Mammary microvascular endothelial cell (primary cell): ENCODE measurements at places on chromosomes 7 and 10. TPM values are rescaled to one million over a fixed set of nuclear protein-coding genes. Genes with fewer than 3 reads are reported as not detected.

Gene EPDR1
- 6.3 TPM in 2 replicates for total RNA-seq

Gene SSC4D
- 0.73 and 0.79 TPM in 2 replicates for total RNA-seq

Gene MYH16
- 0.64 and 0.67 TPM in 2 replicates for total RNA-seq

Gene GPC2
- total RNA-seq = 0.89 and 1.00 TPM in 2 replicates

Gene GLCCI1
- total RNA-seq = 0.40 and 0.54 TPM in 2 replicates

Gene AGBL3
- 2.1 and 2.8 TPM in 2 replicates for total RNA-seq

Gene DLX6
- total RNA-seq = not detected in 2 replicates

Gene SPDYE5
- not detected in 2 replicates for total RNA-seq

Gene RADIL
- 0.47 and 0.69 TPM in 2 replicates for total RNA-seq

Gene CYP2C8
- not detected in 2 replicates for total RNA-seq

Gene ANKRD1
- 749 and 785 TPM in 2 replicates for total RNA-seq

Gene CD36
- total RNA-seq = 6.5 and 9.4 TPM in 2 replicates

Gene PAOX
- total RNA-seq = 3.3 and 4.5 TPM in 2 replicates

Gene PAPOLB
- not detected in 2 replicates for total RNA-seq

Gene GCK
- total RNA-seq = 0.39 TPM in 1 of 2 replicates, not detected in the other

Gene PKD2L1
- total RNA-seq = not detected in 2 replicates
